ENCODE measurements at places on chromosomes 5 and 9.

DNA sequence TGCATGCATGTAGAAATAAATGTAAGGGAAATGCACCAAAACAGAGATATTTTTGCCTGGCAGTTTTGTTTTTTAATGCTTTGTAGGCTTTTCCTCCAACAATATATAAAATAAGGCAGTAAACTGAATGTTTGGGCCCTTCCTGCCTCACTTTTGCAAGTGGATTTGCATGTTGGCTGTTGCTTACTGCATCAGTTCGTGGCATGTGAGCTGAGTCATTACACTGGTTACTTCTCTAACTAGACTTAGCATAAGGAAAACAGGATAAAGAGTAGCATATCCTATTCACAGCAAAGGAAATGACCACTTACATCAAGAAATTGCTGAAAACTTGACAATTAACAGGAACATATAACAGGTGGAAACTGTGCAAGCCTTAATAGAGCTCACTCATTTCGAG is 113.4 kb downstream of the TLE1 start:
- DNase-seq = no peak

DNA sequence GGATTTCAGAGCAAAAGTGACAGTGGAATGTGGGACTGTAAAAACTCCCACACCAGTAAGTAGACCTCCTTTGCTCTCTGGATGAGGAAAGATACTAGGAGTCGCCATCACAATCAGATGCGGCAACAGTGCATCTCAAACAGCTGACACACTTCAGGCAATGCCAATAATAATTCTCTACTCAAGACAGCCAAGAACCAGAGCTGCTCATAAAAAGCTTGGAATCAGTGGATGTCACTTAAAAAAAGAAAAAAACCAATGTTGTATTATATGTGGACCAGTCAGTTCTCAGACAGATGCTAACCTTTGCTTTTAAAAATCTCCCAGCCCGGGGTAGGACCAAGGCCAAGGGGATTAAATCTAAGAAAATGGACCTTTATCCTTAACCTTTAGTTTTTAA is 185.0 kb downstream of the GNA14 start:
- DNase-seq = no peak

- DNase-seq = peak; percentile 10
Measured at GRCh38 chr5:36403632-36404311, 102.1 kb upstream of the RANBP3L start.

GRCh38 chr5:107380654-107381053 is 290.1 kb downstream of the EFNA5 start:
- DNase-seq = no peak

DNA sequence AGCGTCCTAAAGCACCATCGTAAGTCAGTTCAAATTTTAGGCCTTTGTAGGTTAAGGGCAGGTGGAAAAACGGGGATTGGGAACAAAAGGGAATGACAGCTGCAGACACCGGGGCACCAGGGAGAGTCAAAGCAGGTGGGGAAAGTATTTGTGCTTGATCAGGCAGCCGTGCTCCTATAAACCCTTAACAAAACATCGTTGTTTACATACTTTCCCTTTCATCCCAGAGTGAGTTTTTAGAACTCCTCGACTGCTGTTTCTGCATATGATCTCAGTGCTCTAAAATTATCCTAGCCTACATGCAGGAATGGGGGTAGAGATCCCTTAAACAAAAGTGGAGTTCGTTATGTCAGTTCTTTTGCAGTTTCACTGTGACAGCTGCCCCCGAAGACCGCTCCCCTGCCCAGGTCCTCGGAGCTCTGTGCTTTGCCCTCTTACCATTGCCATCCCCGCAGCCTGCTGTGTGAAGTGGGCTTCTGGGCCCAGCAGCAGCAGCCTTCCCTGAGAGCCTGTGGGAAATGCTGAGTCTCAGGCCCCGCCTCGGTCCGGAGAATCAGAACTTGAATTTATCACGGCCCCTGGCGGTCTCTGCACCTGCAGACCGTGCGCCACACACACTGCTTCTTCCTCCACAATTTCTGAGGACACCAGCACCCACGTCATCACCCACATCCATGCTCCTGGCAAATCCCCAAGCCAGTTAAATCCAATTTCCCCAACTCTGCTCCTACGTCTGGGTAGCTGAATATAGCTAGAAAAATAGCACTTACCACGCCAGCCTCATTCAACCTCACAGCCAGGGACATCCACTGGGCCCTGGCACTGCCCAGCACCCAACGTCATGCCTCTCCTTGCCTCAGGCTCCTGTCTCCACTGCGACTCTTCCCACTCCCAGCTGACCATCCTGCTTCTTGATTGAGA is 86.8 kb downstream of the NSUN2 start:
- DNase-seq = peak; percentile 24

DNA sequence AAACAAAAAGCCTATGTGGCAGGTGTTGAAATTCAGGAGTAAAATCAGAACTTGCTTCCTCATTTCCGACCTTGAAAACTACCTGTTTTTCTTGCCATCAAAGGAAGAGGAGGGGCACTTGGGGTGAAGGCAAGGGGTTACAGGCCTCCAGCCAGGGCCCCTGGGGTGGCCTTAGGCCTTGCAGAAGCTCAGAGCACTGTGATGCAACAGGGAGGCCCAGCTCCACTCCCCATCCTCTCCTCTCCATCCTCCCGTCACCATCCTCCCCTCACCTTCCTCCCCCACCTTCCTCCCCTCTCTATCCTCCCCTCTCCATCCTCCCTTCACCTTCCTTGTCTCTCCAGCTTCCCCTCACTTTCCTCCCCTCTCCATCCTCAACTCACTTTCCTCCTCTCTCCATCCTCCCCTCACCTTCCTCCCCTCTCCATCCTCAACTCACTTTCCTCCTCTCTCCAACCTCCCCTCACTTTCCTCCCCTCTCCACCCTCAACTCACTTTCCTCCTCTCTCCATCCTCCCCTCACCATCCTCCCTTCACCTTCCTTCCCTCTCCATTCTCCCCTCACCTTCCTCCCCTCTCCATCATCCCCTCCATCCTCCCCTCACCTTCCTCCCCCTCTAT is 111.6 kb downstream of the WNK2 start:
- DNase-seq = no peak

DNA sequence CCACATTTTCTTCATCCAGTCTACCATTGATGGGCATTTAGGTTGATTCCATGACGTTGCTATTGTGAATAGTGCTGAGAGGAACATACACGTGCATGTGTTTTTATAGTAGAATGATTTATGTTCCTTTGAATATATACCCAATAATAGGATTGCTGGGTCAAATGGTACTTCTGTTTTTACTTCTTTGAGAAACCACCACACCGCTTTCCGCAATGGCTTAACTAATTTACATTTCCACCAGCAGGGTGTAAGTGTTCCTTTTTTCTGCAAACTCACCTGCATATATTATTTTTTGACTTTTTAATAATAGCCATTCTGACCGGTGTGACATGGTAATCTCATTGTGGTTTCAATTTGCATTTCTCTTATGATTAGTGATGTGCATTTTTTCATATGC is 82.2 kb upstream of the RFX3 start:
- no peak for DNase-seq

GRCh38 chr9:13189362-13189761 is 90.1 kb downstream of the MPDZ start:
- no peak for DNase-seq

DNA sequence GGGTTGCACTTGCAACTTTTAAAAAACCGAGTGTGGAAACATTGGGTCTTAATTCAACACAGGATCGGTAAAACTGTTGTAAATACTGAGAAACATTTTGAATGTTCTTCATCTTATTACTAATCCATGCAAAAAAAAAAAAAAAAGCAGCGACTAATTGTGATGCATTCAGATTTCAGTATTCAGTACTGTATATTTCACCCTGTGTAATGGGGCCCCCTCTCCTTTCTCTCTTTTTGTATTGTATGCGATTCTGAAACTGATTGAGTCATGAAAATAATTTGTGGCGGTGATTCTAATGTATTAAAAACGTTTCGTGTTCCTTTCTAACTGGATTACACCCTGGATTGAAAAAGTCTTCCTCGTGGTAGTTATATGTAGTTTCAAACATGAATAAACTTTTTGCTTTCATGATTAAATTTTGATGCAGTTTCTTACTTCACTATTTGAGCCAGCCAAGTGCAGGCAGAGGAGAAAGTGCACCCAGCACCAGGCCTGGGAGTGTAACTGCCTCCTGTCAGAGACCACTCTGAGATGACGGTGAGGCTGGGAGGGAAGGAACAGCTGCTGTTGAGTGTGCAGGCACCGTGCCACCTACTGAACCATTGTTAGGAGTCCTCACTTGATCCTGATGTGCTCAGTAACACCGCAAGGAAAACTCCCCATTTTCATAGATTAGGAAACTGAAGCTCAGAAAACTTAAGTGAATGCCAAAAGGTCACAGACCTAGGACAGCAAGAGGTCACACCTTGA is 220.0 kb downstream of the PBX3 start:
- DNase-seq = no peak
